Ovary (tissue), 10 donors: ENCODE measurements at places on chromosomes 7 and 10.

GRCh38 chr10:86064931-86065662 is 301.5 kb downstream of the GRID1 start:
- no peak for DNase-seq

- DNase-seq: no peak
Measured at GRCh38 chr7:156559001-156559400, 81.6 kb upstream of the RNF32 start.

- DNase-seq: no peak
Measured at GRCh38 chr7:36312064-36312914, 77.4 kb upstream of the ANLN start.

DNA sequence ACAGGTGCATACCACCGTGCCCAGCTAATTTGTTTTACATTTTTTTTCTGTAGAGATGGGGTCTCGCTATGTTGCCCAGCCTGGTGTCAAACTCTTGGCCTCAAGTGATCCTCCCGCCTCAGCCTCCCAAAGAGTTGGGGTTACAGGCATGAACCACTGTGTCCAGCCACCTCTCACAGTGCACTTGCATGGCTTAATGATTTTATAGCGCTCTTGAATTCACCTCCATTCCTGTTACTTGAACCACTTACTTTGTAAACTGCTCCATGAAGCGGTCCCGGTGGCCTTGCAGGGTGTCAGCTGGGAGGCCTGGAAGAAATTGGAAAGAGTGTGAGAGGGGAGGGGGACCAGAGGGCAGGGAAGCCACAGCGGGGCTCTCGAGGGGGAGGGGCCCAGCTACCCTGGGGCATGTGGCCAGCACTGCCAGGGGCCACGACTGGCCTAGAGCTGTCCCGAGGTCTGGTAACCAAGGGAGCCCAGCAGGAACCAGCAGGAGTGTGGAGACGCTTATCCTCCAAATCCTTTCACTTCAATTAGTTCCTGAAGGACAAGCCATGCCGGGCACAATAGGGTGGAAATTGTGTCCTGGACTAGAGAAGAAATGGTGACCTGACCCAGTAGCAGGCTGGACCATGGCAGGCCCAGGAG is 76.0 kb downstream of the SPDYE5 start:
- DNase-seq: no peak

GRCh38 chr10:124222988-124223710 is 129.8 kb upstream of the CHST15 start:
- DNase-seq: no peak

- DNase-seq: no peak
Measured at GRCh38 chr10:79258894-79259293, 88.4 kb upstream of the PPIF start.

DNA sequence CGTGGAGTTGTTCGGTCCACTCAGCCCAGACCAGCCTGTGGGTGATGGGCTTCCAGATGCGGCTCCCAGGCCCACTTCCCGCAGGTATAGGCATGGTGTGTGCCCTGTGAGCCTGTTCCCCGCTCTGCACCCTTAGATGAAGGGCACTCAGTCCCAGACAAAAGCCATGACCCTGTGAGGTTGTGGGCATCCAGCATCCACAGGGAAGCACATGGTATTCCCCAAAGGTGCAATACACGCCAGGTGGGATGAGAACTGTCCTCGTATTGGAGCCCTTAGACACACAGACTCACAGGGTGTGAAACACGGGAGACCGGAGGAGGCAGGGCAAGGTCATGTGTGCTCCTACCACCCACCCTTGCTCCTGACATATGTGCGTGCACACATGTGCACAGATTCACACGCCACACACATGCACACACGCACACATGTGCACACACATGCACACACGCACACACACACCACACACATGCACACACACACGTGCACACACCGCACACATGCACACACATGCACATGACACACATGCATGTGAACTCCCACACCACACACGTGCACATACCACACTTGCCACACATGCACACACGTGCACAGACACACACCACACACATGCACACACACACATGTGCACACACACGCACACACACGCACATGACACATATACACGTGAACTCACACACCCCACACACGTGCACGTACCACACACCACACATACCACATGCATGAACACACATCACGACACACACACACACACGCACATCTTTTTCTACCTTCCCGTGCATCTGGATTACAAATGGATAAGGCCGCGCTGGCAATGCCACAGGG is 319.4 kb downstream of the WDR37 start:
- DNase-seq: no peak

GRCh38 chr10:6607182-6607581 is 27.1 kb upstream of the PRKCQ start:
- DNase-seq: no peak

DNA sequence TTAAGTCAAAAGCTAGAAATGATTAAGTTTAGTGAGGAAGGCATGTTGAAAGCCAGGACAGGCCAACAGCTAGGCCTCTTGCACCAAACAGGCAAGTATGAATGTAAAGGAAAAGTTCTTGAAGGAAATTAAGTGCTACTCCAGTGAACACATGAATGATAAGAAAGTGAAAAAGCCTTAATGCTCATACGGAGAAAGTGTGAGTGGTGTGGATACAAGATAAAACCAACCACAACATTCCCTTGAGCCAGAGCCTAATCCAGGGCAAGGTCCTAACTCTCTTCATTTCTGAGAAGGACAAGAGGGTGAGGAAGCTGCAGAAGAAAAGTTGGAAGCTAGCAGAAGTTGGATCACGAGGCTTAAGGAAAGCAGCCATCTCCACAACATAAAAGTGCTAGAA is 53.0 kb downstream of the DNAJC1 start:
- DNase-seq: no peak

- DNase-seq: no peak
Measured at GRCh38 chr10:11048707-11049278, 31.1 kb downstream of the CELF2 start.

GRCh38 chr10:60042914-60043313 is 136.6 kb upstream of the CCDC6 start:
- no peak for DNase-seq

DNA sequence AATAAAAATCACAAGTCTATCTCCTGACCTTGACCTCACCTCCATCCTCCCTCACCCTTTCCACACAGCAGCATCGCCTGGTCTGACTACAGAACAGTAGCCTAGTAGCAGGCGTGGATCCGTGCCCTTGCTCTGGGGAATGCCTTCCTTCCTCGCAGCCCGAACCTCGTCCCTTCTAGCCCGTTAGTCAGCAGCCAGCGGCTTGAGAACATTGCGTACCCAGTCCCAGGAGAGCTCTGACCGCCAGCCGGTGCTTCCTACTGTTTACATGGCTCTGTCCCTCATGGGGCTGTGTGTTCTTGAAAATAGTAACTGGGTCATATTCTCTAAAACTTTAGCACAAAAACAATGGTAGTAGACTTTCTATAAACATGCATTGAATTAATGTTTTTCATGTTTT is 682.7 kb upstream of the IGFBP3 start:
- peak; percentile 83 for DNase-seq

GRCh38 chr10:63614371-63614891 is 93.2 kb downstream of the REEP3 start:
- DNase-seq: no peak

GRCh38 chr7:155482511-155483183 is 24.7 kb downstream of the EN2 start:
- DNase-seq: no peak

GRCh38 chr10:33746836-33747268 is 412.4 kb upstream of the NRP1 start:
- no peak for DNase-seq

DNA sequence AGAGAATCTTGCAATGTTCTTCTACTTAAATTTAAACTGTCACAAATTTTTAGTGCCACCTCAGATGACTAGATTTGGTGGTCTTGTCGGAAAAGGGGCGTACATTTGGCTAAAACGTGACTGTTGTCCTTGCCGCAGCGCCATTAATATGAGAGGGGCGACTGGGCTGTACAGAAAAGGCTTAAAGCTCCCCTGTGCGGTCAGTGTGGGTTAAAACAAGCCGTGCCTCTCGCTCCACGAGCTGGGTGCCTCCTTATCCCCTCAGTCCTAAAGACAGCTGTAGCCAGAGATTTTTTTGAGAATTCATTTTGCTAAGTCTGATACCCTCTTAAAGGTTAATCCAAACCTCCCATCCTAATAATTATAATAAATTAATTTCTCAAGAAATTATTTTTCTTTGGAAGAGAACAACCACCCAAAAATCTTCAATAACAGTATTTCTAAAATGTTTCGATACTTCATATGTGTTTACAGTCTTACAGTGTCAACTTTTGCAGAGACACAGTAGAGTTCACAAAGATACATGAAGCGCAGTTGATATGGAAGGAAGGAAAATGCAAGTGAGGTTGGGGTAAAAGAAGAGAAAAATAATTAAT is 68.6 kb downstream of the C7orf25 start:
- peak; percentile 50 for DNase-seq

DNA sequence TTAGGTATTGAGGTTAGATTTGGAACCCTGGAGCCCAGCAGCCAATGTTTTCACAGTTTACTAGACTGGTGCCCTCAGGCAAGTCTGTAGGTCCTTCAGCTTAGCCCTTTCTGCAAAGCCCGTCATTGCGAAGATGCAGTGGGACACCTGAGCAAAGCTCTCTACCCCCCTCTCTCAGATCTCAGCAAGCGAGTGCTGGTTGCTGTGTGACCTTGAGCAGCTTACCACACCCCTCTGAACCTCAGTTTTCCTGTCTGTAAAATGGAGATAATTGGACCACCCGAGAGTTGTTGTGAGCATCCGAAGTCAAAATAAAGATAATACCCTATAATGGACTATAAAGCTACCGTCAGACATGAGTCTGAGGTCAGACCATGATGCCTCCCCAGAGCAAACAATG is 3.7 kb downstream of the NPC1L1 start:
- DNase-seq: no peak

DNA sequence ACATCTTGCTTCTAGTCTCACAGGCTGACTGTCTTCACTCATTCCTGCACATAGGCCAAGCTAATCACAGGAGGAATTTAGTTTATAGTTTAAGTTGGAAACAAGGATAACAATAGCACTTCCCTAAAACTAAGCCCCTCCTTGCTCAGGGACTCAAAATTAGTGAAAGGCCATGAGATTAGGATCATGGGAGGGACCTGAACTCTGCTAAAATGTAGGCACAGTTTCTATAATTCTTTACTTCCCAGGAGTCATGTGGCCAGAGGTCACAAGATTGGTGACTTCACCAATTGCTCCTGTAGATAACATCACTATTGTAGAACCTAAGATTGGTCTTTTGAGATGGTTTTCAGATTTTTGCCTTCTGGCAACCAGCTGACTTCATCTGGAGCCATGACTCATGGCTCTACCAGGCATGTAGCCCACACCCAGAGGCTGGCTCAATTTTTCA is 14.8 kb upstream of the UPP1 start:
- no peak for DNase-seq

DNA sequence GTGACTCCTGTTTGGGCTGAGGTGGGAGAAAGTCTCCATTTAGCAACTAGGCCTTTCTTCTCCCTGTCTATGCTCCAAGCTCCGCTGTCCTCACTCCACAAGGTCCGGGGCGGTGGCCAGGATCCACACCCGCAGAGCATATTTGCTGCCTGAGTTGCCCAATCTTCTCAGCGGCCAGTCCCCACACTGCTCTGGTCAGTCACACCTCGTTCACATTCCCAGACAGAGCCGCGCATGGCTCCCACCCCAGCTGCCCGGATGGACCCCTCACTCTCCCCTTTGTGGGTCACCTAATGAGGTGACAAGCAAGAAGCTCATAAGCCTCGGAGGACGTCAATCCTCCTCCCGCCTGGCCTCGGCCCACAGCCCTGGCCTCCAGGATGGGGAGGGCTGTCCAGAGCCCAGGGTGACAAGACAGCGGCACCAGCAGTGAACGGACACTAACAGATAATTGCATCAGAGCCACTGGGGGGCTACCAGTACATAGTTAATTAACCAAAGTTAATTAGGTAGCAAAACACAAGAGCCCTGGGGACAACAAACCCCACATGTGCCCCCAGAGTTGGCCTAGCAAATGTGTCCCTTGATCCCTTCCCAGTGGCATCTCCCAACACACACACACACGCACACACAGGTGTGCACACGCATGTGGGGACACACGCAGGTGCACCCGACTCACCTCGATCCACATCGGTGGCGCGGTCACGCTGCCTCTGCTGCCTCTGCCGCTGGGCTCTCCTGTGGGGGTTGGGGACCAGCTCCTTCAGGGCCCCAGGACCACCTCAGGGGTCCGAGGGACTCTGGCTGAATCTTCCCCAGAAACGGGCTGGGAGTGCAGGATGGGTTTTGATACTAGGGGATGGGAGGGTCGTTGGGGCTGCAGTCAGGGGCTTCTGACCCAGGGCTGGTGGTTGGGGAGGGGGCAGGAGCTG is 11.8 kb downstream of the EPHA1 start:
- DNase-seq: no peak

DNA sequence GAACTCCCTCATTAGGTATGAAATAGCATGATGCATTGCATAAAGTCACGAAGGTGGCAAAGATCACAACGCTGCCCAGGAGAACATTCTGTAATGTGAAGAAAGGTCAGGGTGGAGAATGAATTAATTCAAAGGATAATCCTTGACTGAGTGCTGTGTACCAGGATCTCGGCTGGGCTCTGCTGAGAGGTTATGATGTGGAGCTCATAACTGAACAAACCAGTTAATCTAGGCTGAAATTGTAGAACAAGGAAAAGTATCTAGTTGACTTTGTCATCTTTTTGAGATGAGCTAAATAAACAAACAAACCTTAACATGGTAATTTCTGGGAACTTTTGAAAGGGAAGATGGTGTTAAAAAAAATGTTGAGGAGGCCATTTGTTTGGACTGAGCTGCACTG is 6.1 kb downstream of the MSMB start:
- no peak for DNase-seq
